HT1080 (cell line): ENCODE measurements at places on chromosomes 16 and 17. TPM values are rescaled to one million over a fixed set of nuclear protein-coding genes. Genes with fewer than 3 reads are reported as not detected.

DNA sequence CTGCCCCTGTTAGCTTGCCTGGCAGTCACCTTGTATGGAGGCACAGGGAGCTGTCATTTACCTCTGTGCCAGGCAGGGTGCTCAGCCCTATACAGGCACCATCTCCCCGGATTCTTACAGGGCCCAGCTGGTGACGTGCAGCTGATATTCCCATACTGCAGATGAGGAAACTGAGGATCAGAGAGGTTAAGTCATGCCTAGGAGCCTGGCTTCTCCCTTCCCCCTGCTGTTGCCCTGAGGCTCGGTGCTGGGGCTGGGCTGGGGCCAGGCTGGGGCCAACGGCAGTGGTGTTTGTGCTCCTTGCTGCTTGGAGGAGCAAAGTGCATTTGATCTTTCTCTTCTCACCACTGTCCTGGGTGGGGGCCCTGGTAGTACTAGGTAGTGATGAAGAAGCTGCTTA, 54.7 kb upstream of the IL34 start:
- no peak for DNase-seq

PTX4 gene
- not detected in 2 replicates for total RNA-seq

TNFRSF12A gene
- 411 and 496 TPM in 2 replicates for total RNA-seq

GRCh38 chr16:24282141-24282540, 26.0 kb downstream of the CACNG3 start:
- no peak for DNase-seq

GRCh38 chr16:11372073-11372828, 27.0 kb downstream of the RMI2 start:
- DNase-seq = no peak
